Tibial nerve (tissue), 4 donors: ENCODE measurements at places on chromosomes 2 and 18.

DNA sequence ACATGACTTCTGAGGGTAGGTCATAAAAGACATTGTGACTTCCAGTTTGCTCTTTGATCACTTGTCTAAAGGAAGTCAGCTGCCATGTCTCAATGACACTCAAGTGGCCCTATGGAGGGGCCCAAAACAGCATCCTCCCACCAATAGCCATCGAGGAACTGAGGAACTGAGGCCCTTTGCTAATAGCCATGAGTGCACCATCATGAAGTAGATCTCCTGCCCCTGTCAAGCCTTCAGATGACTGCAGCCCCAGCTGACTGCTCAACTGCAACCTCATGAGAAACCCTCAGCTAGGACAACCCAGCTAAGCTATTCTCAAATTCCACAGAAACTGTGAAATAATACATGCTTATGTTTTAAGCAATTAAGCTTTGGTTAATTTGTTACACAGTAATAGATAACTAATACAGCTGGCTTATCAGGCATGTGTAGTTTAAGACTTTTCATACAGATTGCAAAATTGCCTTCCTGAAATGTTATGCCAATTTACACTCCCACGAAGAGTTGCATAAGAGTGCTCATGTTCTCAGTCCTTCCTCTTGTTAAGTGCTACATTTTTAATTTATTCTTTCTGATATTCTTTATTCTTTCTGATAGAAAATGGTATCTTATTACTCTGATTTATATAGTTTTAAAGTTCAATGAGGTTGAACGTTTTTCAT, 105.6 kb upstream of the NDUFV2 start:
- no peak overlapping the region for H3K27ac ChIP-seq
- no peak for DNase-seq
- H3K27me3 ChIP-seq: no peaks in the 10 kb centered on the region
- no peaks in the 10 kb centered on the region for H3K4me1 ChIP-seq
- H3K4me3 ChIP-seq: no peak overlapping the region
- H3K36me3 ChIP-seq: no peaks in the 10 kb centered on the region

DNA sequence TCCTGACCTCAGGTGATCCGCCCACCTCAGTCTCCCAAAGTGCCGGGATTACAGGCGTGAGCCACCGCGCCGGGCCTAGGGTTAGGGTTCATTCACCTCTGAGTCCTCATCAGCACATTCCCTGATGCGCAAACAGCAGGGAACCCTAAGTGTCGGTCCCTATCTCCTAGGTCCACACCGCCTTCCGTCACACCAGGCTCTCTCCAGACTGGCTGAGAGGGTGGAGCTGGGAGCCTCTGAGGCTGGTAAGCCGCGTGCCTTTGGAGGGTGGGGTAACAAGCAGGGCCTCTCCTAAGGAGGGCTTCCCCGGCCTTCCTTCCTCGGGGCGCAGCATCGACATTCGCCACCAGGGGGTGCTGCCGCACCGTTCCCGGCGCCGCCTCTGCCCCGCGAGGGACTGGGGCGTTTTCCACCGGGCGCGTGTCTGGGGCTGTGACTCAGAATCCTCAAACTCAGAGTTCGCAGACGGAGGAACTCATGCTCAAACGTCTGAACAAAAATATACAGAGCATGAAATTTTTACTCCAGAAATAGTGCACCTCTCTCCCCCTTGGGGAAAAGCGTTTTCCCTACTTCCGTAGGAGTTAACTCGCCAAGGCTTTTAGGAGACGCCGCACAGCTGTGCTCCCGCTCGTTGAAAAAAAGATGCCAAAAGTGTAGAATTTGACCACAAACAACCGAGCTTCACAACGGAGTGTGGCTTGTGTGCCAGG, 63.9 kb upstream of the ASAP2 start:
- peak; percentile 70 for DNase-seq
- H3K4me1 ChIP-seq: peaks cover 9% of the 10 kb centered on the region
- H3K27me3 ChIP-seq: no peaks in the 10 kb centered on the region
- no peaks in the 10 kb centered on the region for H3K36me3 ChIP-seq

DNA sequence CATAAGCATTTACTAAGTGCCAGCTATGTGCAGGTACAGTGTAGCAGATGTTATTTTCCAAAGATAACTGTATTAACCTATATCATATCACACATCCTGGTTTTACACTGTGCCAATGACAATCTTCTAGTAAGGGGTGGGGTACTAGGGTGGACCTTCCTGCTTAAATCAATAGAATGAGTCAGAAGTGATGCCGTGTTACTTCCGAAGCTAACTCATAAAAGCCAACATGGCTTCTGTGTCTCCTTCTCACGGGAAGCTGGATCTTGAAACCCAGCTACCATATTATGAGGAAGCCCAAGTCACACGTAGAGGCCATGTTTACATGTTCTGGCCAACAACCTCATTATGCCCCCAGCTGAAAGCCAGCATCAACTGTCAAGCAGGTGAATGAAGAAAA, 59.1 kb downstream of the MRPL33 start:
- no peak overlapping the region for H3K27ac ChIP-seq
- H3K4me3 ChIP-seq: no peak overlapping the region
- H3K36me3 ChIP-seq: no peaks in the 10 kb centered on the region
- H3K27me3 ChIP-seq: no peaks in the 10 kb centered on the region
- DNase-seq: no peak

- H3K4me1 ChIP-seq: peaks cover 26% of the 10 kb centered on the region
- H3K27me3 ChIP-seq: no peaks in the 10 kb centered on the region
- no peaks in the 10 kb centered on the region for H3K36me3 ChIP-seq
- H3K27ac ChIP-seq: no peak overlapping the region
Measured at GRCh38 chr2:105872142-105872728, 127.5 kb downstream of the NCK2 start.

- no peaks in the 10 kb centered on the region for H3K27me3 ChIP-seq
- H3K27ac ChIP-seq: no peak overlapping the region
- no peak overlapping the region for H3K4me3 ChIP-seq
- no peak for DNase-seq
- no peaks in the 10 kb centered on the region for H3K36me3 ChIP-seq
- H3K4me1 ChIP-seq: no peaks in the 10 kb centered on the region
Measured at GRCh38 chr2:179512281-179513035, 247.8 kb upstream of the SESTD1 start.

GRCh38 chr2:38584881-38585280, 17.8 kb downstream of the HNRNPLL start:
- H3K4me1 ChIP-seq: peaks cover 5% of the 10 kb centered on the region
- no peaks in the 10 kb centered on the region for H3K27me3 ChIP-seq
- H3K4me3 ChIP-seq: no peak overlapping the region

- no peak overlapping the region for H3K4me3 ChIP-seq
- H3K27ac ChIP-seq: no peak overlapping the region
- no peaks in the 10 kb centered on the region for H3K4me1 ChIP-seq
- DNase-seq: no peak
- H3K27me3 ChIP-seq: no peaks in the 10 kb centered on the region
Measured at GRCh38 chr2:217371781-217372213, 511.9 kb upstream of the TNP1 start.

DNA sequence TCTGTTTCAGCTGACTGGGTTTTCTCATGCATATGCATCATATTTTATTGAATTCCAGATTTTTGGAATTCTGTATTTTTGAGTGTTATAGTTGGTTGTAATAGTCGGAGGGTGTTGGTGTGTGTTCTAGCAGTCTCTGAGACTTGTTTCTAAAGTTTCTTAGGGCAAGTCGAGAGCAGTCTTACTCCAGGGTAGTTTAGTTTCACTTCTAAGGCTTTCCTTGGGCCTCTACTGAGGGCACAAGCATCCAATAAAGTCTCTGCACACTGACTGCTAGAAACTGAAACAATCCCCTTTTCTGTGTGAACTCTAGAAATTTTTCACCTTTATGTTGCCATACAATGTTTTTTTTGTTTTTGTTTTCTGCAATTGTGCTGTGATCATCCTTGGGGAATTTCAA, 663.7 kb upstream of the LRATD1 start:
- H3K4me3 ChIP-seq: no peak overlapping the region
- no peak overlapping the region for H3K27ac ChIP-seq
- no peak for DNase-seq
- H3K36me3 ChIP-seq: no peaks in the 10 kb centered on the region
- no peaks in the 10 kb centered on the region for H3K4me1 ChIP-seq

DNA sequence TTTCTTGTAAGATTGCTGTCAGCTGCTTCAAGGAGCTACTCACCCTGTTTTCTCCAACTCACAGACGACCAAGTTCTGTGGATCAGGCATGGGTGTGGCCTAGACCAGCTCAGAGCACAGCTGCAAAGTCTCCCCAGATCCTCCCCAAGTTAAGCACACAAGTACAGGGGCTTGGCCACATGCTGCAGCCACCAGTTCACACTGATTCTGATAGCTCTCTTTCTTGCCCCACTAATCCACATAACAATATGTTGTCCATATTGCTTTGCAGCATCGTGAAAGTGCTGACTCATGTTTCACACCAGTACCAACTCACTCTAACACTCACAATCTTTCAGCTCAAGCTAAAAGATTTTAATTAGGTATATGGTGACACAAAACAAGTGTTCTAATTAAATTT, 437.0 kb downstream of the PARD3B start:
- H3K4me1 ChIP-seq: no peaks in the 10 kb centered on the region
- no peak overlapping the region for H3K4me3 ChIP-seq
- no peak overlapping the region for H3K27ac ChIP-seq
- no peaks in the 10 kb centered on the region for H3K27me3 ChIP-seq

GRCh38 chr18:3379685-3380084, 70.3 kb upstream of the TGIF1 start:
- no peak overlapping the region for H3K4me3 ChIP-seq
- no peaks in the 10 kb centered on the region for H3K4me1 ChIP-seq
- no peak overlapping the region for H3K27ac ChIP-seq
- no peaks in the 10 kb centered on the region for H3K27me3 ChIP-seq

GRCh38 chr2:226190479-226191252, 609.0 kb downstream of the IRS1 start:
- no peak overlapping the region for H3K4me3 ChIP-seq
- no peaks in the 10 kb centered on the region for H3K4me1 ChIP-seq
- no peaks in the 10 kb centered on the region for H3K27me3 ChIP-seq
- no peak for DNase-seq
- no peak overlapping the region for H3K27ac ChIP-seq
- no peaks in the 10 kb centered on the region for H3K36me3 ChIP-seq

- no peak overlapping the region for H3K4me3 ChIP-seq
- H3K4me1 ChIP-seq: no peaks in the 10 kb centered on the region
Measured at GRCh38 chr2:108971661-108972566, 17.1 kb downstream of the EDAR start.

GRCh38 chr2:59779571-59779970, 773.9 kb downstream of the BCL11A start:
- H3K36me3 ChIP-seq: no peaks in the 10 kb centered on the region
- DNase-seq: no peak
- H3K27me3 ChIP-seq: no peaks in the 10 kb centered on the region
- no peaks in the 10 kb centered on the region for H3K4me1 ChIP-seq
- H3K4me3 ChIP-seq: no peak overlapping the region

DNA sequence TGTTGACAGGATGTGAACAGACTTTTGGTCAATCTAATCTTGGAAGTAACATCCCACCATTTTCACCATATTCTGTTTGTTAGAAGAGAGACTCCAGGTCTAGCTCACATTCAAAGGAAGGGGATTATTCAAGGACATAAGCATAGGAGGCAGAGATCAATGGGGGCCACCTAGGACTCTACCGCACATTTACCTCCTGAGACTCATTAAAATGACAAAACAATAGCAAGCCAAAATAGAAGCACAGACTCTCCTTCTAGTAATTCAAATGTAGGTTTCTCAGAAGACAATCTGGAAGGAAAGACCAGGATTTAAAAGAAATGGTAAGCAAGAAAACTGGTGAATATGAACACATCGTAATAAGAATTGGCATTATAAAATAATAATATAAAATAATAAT, 156.4 kb upstream of the KYNU start:
- no peaks in the 10 kb centered on the region for H3K27me3 ChIP-seq
- H3K4me3 ChIP-seq: no peak overlapping the region
- H3K4me1 ChIP-seq: peaks cover 9% of the 10 kb centered on the region
- H3K36me3 ChIP-seq: no peaks in the 10 kb centered on the region
- no peak for DNase-seq

GRCh38 chr2:70085711-70086277, 1.5 kb upstream of the PCBP1 start:
- no peaks in the 10 kb centered on the region for H3K27me3 ChIP-seq
- peaks cover 43% of the 10 kb centered on the region for H3K4me1 ChIP-seq
- H3K36me3 ChIP-seq: peaks cover 3% of the 10 kb centered on the region
- no peak for DNase-seq

GRCh38 chr18:76654577-76654976, 159.5 kb upstream of the ZNF516 start:
- no peak for DNase-seq
- H3K4me1 ChIP-seq: no peaks in the 10 kb centered on the region
- H3K4me3 ChIP-seq: no peak overlapping the region
- H3K27me3 ChIP-seq: peaks cover 4% of the 10 kb centered on the region

- DNase-seq: no peak
Measured at GRCh38 chr2:211545582-211545981, 989.2 kb downstream of the CPS1 start.

GRCh38 chr2:82959727-82960126, 1499.4 kb downstream of the SUCLG1 start:
- H3K27ac ChIP-seq: no peak overlapping the region
- H3K4me3 ChIP-seq: no peak overlapping the region
- no peaks in the 10 kb centered on the region for H3K27me3 ChIP-seq
- H3K4me1 ChIP-seq: no peaks in the 10 kb centered on the region

DNA sequence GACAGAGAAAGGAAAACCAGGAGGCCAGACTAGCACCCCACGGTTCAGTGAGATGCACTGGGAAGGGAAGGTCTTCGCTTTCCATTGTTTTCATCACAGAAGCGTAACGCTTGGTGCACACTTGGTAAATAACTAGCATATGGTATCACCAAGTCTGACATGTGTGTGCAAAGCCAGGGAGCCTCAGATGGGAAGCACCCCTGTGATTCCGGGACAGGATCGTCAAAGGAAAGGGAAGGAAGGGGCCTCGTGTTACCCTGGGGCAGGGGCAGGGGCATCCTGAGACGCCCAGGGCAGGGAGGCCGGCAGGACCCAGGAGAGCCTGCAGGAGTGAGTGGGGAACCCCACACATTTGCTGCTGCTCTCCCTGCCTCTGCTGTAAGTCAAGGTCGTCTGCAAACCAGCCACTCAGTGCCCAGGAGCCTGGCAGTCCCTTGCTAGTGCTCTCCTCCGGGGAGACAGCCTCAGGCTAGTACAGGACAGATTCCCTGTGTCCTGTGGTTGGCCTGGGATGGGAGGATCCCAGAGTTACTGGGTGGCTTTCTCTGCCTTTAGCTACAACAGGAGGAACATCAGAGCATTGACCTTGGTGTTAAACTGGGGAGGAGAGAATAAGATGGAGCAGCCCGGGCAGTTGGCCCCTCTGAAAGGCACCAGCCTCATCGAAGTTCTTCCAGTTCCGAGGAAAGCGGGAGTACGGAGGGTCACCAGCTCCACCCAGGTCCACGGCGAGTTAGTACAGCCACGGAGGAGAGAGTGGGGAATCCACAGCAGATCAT, 192.5 kb downstream of the NDUFA10 start:
- no peaks in the 10 kb centered on the region for H3K36me3 ChIP-seq
- no peaks in the 10 kb centered on the region for H3K27me3 ChIP-seq
- H3K4me1 ChIP-seq: no peaks in the 10 kb centered on the region
- DNase-seq: no peak
